ENCODE measurements at places on chromosomes 7 and 10.

DNA sequence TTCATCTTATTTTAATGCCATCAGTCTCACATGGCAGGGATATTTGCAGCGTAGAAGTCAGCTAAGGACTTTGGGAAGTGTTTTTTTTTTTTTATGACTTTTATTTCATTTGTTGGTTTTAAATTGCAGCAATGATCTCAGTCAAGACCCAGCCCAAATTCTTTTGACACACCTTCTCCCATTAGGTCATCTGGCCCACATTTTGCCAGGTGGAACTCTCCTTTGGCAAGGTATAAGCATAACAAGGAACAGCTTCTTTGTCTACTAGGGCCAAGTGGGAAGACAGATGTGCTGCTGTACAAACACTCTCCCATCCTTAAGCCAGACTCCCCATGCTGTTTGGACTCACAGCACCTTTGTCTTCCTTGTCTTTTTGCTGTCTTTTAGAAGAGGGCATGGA, 41.8 kb downstream of the PLEKHA8 start:
- DNase-seq = no peak

- DNase-seq = no peak
Observed at GRCh38 chr7:41295455-41295815, 407.5 kb downstream of the INHBA start.

GRCh38 chr10:65838811-65839210, 1087.0 kb upstream of the LRRTM3 start:
- no peak for DNase-seq

- no peak for DNase-seq
Observed at GRCh38 chr10:116771959-116772585, 29.7 kb upstream of the HSPA12A start.

GRCh38 chr7:117755136-117755535, 118.1 kb downstream of the CTTNBP2 start:
- no peak for DNase-seq

DNA sequence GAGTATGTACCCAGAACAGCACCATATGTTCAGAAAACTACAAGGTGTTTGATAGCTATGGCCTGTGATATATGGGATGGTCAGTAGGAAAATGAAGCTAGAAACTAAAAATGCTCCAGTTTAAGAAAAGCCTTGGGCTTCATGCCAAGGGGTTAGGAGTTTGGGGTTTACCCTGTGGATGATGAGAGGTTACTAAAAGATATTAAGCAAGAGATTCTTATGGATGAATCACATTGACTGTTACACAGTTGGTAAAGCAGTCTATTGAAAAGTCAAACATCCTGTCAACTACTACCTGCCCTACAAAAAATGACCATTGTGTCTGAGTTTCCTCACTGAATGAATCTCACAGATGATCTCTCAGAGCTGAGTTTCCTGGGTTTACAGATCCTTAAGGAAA, 166.2 kb upstream of the INHBA start:
- no peak for DNase-seq

DNA sequence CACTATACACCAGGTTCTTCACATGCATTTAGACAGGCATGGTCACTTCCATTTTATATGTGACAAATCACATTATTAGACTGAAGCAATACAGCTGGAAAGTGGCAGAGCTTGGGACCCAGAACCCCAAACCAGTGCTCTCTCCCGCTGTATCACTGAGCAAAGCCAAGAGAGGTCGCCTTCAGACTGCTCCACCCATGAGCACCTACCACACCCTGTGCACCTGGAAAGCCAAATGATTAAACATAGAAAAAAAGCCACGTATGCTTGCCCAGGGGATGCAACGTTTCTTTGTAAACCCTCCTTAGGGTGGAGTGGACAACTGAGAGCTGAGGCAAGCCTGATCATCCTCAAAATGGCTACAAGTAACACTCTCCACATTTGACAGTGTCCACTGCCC, 72.5 kb downstream of the CCDC6 start:
- DNase-seq = peak; percentile 1

- no peak for DNase-seq
Observed at GRCh38 chr7:108079648-108080591, 50.2 kb downstream of the LAMB4 start.

- DNase-seq = no peak
Observed at GRCh38 chr10:10662716-10663408, 354.8 kb upstream of the CELF2 start.

GRCh38 chr10:47181052-47181849, 118.7 kb upstream of the GDF10 start:
- DNase-seq = no peak

DNA sequence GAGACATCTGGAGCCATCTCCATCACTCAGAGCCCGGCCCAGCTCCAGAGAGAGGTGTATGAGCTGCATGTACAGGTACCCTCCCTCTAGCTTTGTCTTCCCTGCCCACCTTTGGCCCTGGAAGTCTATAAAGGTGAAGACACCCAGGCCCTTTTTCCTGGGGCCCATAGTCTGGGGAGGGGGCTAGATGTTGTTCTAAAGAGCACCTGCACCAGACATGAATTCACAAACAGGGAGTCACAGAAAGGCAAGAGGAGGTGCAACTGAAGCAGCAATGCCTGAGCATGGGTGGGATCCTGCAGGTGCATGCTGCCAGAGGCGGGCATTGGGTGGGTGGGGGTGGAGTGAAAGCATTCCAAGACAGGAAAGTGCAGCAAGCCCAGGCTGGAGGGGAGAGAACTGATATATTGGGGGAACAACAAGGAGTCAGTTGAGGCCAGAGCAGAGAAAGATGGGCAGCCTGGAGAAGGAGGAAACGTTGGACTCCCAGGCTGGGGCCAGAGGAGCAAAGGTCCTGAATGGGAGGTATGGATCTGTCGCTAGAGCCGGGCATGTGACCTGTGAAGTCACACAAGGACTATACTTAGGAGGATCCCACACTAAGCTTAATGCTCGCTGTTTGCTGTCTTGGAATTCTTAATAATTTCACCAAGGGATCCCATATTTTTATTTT, 11.7 kb downstream of the CDHR1 start:
- DNase-seq = no peak

GRCh38 chr7:126569402-126569801, 683.3 kb downstream of the GRM8 start:
- DNase-seq = no peak

DNA sequence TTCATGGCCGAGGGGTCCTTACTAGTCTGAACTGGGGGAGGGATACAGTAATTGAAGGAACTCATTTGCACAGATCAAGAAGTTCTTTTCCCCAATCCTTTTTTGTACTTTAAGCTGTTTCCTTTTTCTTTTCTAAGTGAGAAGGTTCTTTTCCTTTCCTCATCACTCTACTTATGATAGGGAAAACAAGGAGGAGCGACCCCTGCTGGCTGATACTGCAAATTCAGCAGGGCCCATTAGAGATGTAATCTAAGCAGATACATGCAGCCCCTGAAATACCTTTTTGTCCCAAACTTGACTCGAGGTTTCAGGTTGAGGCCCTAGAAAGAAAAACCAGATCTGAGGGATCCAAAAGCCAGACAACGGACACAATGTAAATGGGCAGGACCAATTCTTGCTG, 305.5 kb downstream of the DNAJB9 start:
- DNase-seq = no peak

- no peak for DNase-seq
Observed at GRCh38 chr7:149637911-149638565, 135.3 kb downstream of the ZNF467 start.

DNA sequence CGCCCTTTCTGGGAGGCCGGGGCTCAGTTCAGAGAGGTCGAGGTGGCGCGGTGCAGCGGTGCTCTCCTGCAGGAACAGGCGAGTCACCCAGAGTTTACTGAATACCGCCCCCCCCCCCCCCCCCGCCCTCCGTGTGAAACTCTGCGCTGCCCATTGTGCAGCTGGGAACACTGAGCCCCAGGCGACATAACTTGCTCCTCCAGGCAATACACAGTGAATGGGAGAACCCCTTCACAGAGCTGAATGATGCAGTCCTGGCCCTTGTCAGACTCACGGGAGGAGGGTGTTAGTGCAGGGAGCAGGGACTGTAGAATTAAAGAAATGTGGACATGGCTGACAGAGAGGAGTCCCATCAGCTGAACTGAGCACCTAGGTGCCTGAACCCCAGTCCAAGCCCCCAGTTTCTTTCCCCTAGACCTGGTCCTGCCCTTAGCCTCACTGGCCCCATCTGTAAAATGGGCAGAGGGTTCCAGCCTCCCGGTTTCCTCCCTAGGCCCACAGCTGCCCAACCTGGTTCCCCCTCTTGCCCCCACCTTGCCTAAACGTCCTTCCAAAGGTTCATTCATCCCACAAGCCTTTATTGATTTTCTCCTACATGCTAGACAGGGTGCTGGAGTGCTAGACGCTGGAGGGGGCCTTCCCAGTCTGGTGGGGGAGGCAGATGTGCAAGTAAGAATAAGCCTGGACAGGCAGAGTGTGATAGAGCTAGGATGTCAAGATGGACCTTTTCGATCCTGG, 869 bp upstream of the LOXL4 start:
- peak; percentile 21 for DNase-seq

DNA sequence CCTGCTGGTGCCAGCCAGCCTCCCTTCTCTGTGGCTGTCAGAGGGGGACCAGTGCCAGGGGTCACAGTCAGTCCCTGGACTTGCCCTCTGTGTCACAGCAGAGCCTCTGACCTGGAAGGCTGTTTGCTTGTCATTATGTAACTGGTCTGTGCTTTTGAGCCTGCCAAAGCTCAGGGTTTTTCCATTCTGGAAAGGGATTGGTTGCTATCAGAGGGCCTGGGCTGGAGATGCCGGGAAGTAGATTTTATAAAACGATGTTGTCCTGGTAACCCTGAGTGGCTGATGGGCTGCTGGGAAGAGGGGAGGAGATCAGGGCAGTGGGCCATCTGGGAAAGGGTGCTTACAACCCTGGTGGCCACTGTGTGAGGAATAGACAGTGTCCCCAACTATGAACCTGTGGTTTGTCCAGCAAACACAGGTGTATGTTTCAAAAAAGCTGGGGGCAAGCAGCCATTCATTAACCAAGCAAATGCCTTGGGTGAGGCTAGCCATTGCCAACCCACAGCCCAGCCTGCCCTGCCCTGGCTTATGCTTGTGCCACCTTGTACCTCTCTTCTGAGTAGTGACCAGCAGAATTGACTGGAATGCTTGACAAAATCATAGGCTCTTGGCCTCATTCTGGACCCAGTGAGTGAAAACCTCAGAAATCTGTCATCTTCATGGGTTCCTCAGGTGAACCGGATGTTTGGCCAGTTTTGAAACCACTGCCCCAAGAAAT, 21.6 kb downstream of the SFTPD start:
- DNase-seq = no peak

- no peak for DNase-seq
Observed at GRCh38 chr7:45105588-45106188, 5.8 kb downstream of the TBRG4 start.

DNA sequence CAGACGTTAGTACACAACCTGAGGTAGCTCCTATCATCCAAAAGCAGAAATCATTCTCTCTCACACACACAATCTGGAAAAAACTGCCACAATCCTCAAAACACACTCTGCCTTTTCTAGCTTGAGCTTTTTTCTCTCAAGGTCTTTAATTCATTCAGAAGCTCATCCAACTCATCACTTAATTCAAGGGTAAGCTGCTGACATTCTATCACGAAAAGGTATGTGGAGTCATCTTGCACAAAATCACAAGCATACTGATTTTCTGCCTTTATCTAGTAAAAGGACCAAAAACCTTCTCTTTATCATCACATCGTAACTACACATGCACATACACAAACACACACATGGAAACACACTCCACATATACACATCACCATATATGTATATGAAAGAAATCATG, 32.0 kb downstream of the DOCK4 start:
- no peak for DNase-seq

- DNase-seq = peak; percentile 64
Observed at GRCh38 chr10:101708073-101708472, 13.1 kb upstream of the FBXW4 start.

- DNase-seq = no peak
Observed at GRCh38 chr10:13788711-13789447, 202.1 kb downstream of the PRPF18 start.

DNA sequence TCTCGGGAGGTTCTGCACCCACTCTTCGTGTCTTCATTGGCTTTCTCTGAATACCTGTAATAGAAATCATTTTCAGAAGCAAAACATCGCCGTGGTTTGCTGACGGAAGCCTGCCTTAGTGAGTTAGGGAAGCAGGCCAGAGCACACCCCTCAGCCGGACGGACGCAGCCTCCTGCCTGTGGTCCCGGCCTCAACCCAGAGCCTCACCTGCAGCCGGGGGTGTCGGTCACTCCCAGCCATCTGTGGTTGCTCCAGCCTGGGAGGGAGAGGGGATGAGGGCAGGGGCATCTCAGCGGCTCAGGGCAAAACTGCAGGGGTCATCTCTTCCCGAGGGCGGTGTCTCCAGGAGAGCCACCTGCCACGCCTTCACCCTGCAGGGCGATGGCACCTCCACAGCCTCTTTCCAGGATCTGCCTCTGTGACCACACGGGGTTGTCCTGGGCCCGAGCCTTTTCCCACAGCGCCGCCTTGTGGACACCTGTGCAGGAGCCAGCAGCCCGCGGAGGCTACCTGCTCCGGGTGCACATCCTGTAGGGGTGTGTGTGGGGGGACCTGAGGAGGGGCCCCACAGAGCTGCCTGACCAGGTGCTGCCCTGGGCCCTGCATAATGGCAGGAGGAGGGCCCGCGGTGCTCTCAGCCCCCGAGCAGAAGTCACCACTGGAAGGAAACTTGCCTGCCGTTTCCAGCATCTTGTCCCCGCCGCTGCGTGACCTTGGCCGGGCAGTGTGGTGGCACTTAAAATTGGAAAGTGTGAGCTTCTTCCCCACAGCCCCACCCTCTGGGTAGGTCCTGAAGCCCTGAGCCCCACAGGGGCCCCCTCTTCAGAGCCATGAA, 21.6 kb upstream of the AP5Z1 start:
- peak; percentile 82 for DNase-seq

- DNase-seq = no peak
Observed at GRCh38 chr7:92799446-92800211, 36.7 kb downstream of the CDK6 start.

DNA sequence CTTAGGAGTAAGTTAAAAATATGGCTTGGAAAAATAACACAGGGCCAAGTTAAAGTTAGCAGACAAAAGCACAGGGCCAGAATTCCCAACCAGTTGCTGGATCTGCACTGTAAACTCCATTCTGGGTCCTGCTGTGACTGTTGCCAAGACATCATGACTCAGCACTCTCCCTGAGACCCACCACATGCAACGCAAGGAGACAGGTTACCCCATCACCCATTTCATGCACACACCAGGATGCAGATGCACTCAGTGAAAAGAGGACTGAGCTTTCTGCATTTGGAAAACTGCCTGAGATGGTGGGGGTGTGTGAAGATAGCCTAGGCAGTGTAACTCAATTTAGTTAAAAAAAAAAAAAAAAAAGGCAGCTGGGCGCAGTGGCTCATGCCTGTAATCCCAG, 97.6 kb upstream of the ZNF438 start:
- DNase-seq = no peak

DNA sequence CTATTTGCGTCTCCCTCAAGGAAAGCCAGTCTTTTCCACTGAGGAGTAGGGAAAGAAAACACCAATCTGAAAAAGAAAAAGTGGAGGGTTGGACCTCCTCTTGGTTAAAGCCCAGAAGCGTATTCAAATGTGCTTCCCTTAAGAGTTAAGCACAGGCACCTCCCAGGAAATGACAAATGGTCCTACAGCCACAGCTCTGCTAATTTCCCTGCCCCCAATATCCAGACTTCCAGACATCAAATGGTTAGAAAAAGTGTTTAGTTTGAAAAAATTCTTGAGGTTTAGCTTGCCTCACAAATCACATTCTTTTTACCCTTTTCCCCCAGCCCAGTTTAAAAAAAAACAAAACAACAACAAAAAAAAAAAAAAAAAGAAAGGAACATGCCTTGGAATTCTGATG, 19.0 kb upstream of the COL1A2 start:
- no peak for DNase-seq

- DNase-seq = no peak
Observed at GRCh38 chr10:14349081-14349480, 18.4 kb upstream of the FRMD4A start.

- DNase-seq = no peak
Observed at GRCh38 chr7:112364388-112364787, 85.9 kb upstream of the IFRD1 start.

All from SW480 (cell line).